ENCODE measurements at places on chromosomes 7 and 10. TPM values are rescaled to one million over a fixed set of nuclear protein-coding genes. Genes with fewer than 3 reads are reported as not detected.

Gene PTN
- total RNA-seq: 26.2 TPM

DNA sequence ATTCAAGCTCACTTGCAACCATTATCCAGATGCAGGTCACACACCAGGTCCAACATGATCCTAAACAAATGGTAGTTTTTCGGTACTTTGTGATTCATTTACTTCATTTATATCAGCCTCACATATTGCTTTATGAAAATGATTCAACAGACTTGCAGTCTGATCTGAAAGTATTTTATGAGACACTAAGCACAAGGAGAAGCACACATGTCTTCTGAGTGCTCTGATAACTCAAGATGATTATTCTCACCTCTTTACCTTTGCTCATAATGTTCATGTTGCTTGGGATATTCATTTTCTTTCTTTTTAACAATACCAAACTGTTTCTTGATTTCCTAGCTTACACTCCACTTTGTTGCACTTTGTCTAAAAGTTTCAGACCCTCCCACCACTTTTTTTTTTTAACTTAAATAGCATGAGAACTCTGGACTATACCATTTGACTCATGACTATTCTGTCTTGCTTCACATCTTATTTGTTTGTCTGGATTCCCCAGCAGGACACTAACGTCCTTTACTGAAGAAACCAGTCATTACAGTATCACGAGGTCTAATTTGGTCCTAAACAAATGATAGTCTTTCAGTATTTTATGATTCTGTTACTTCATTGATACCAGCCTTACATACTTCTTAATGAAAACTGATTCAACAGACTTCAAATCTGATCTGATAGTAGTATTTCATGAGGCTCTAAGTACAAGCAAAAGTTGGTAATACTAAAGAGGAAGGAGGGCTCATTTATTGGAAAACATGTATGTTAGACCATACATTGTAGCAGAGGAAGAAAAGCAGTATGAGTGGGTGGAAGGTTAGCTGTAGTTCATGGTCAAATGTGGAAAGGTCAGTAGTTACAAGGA, 171.8 kb upstream of the AHR start:
- H3K27me3 ChIP-seq: no peaks in the 10 kb centered on the region
- no peaks in the 10 kb centered on the region for H3K36me3 ChIP-seq
- H3K4me3 ChIP-seq: no peak overlapping the region
- no peak for DNase-seq
- peaks cover 6% of the 10 kb centered on the region for H3K4me1 ChIP-seq

GRCh38 chr10:59709395-59710125, at the start of gene SLC16A9:
TSS of gene SLC16A9 (minus strand) at chr10:59709850. CDS start at chr10:59684291, 25,559 bp downstream.
- DNase-seq: no peak
- H3K4me1 ChIP-seq: peaks cover 14% of the 10 kb centered on the region
- H3K27me3 ChIP-seq: no peaks in the 10 kb centered on the region
- H3K4me3 ChIP-seq: peak within 1 kb of the TSS; percentile 71
- H3K36me3 ChIP-seq: no peaks in the 10 kb centered on the region

GRCh38 chr7:107495516-107495915, 25.7 kb downstream of the GPR22 start:
- H3K27me3 ChIP-seq: no peaks in the 10 kb centered on the region
- DNase-seq: no peak
- no peak overlapping the region for H3K4me3 ChIP-seq
- peaks cover 3% of the 10 kb centered on the region for H3K4me1 ChIP-seq
- H3K36me3 ChIP-seq: no peaks in the 10 kb centered on the region

DNA sequence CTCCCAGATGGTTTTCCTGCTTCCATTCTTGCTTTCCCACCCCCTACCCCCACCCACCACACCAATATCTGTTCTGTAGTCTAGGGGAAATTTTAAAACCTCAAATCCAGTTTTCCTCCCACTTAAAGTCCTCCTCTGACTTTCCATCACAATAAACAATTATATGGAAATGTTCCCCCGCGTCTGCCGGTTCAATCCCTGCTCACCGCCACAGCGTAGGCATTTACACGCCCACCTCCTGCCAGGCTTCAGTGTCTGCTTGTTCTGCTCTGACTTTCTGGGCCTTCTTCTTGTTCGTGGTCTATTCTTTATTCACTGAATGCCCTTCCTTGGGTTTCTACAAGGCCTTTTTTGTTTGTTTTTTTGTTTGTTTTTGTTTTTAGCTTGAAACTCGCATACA, 633.0 kb upstream of the MKI67 start:
- DNase-seq: no peak
- H3K4me3 ChIP-seq: no peak overlapping the region
- H3K4me1 ChIP-seq: no peaks in the 10 kb centered on the region
- H3K27me3 ChIP-seq: no peaks in the 10 kb centered on the region

GRCh38 chr7:159145490-159145855, 806 bp upstream of the VIPR2 start:
- H3K36me3 ChIP-seq: no peaks in the 10 kb centered on the region
- H3K4me1 ChIP-seq: peaks cover 33% of the 10 kb centered on the region
- no peaks in the 10 kb centered on the region for H3K27me3 ChIP-seq

GRCh38 chr7:157090485-157091165, 48.1 kb upstream of the UBE3C start:
- no peaks in the 10 kb centered on the region for H3K36me3 ChIP-seq
- H3K27me3 ChIP-seq: no peaks in the 10 kb centered on the region
- DNase-seq: no peak
- no peak overlapping the region for H3K4me3 ChIP-seq
- no peaks in the 10 kb centered on the region for H3K4me1 ChIP-seq
- H3K27ac ChIP-seq: no peak overlapping the region

DNA sequence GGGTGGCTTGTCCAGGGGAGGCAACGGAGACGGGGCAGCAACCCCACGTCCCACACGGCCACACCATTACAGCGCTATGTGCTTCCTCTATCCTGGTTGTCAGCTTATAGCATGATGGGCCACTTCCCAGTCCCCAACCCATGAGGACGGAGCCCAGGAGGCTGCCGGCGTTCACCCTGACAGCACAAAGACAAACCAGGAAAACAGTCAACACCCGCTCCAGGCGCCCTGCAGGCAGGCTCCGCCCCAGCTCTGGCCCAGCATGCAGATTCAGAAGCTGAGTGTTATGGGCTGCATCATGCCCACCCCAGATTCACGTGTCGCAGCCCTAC, 14.8 kb downstream of the WDR86 start:
- no peaks in the 10 kb centered on the region for H3K27me3 ChIP-seq
- no peak overlapping the region for H3K27ac ChIP-seq
- no peaks in the 10 kb centered on the region for H3K36me3 ChIP-seq
- no peak overlapping the region for H3K4me3 ChIP-seq
- no peaks in the 10 kb centered on the region for H3K4me1 ChIP-seq

Measured in right atrium auricular region (tissue), 2 donors.